Left ventricle myocardium inferior (tissue), 1 donor: ENCODE measurements at places on chromosomes 11 and 22. TPM values are rescaled to one million over a fixed set of nuclear protein-coding genes. Genes with fewer than 3 reads are reported as not detected.

The ST14 gene
- 1.0 TPM for total RNA-seq

DNA sequence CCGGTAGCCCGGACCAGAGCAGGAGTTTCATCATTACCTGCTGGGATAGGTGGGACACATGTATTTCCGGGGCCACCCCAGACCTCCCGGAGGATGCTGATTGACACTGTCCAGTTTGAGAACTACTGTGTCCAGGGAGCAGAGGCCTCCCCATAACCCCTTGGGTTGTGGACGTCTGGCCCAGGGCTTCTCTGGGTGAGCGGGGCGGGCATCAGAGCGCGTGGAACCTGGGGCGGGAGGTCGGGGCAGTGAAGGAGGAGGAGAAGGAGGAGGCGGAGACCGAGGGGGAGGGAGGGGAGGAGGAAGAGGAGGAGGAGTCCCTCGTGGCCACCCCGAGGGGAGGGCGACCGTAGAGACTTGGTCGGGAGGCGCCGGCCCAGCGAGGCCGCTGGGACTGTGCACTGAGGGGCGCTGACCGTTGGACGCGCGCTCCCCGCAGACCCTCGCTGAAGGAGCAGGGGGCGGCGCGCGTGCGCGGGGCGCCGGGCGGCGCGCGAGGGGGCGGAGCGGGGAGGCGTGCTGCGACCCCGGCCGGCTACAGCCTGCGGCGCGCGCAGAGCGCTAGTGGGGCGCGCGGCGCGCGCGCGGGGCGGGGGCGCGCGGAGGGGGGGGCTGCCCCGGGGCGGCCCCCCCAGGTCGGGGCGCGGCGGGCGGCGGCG, at the start of gene GRK3:
TSS of gene GRK3 (plus strand) at position 356 of the 659 bp plus-strand sequence. CDS start 366 bp downstream, outside the sequence.
- H3K4me1 ChIP-seq, result peaks cover 37% of the 10 kb centered on the region
- peak within 1 kb of the TSS; percentile 92 for H3K4me3 ChIP-seq
- peak; percentile 70 for DNase-seq
- H3K27me3 ChIP-seq, result peaks cover 17% of the 10 kb centered on the region
- H3K36me3 ChIP-seq, result no peaks in the 10 kb centered on the region

DNA sequence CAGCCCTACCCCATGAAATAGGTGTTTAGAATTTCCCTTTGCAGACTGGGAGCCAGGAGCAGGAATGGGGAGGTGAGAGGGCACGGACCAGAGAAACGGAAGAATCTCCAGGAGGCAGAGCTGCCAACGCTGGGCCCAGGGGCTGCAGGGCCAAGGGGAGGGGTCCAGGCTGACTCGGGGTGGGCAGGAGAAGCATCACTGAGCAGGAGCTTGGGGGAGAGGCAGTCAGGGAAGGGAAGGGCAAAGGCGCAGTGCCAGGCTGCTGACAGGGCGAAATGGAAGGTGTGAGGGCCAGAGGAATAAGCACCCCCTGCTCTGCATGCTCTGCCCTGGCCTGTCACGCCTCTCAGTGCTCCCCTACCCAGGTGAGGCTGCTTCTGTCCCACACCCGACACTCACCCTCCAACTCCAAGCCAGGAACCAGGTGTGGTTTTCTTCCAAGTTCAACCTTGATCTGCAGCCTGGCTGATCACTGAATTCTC, 14.5 kb downstream of the LRRC32 start:
- H3K27ac ChIP-seq, result peak overlapping the region; percentile 88
- no peak overlapping the region for H3K4me3 ChIP-seq
- no peak for DNase-seq
- peaks cover 42% of the 10 kb centered on the region for H3K36me3 ChIP-seq
- H3K4me1 ChIP-seq, result peaks cover 73% of the 10 kb centered on the region

GRCh38 chr22:44536411-44536810, 38.4 kb upstream of the RTL6 start:
- peaks cover 21% of the 10 kb centered on the region for H3K27me3 ChIP-seq
- H3K27ac ChIP-seq, result no peak overlapping the region
- peaks cover 4% of the 10 kb centered on the region for H3K4me1 ChIP-seq
- no peaks in the 10 kb centered on the region for H3K36me3 ChIP-seq
- no peak for DNase-seq
- no peak overlapping the region for H3K4me3 ChIP-seq

GRCh38 chr11:35003186-35003585, 86.8 kb downstream of the PDHX start:
- no peak for DNase-seq
- H3K4me1 ChIP-seq, result peaks cover 5% of the 10 kb centered on the region
- no peak overlapping the region for H3K4me3 ChIP-seq
- no peaks in the 10 kb centered on the region for H3K36me3 ChIP-seq

DNA sequence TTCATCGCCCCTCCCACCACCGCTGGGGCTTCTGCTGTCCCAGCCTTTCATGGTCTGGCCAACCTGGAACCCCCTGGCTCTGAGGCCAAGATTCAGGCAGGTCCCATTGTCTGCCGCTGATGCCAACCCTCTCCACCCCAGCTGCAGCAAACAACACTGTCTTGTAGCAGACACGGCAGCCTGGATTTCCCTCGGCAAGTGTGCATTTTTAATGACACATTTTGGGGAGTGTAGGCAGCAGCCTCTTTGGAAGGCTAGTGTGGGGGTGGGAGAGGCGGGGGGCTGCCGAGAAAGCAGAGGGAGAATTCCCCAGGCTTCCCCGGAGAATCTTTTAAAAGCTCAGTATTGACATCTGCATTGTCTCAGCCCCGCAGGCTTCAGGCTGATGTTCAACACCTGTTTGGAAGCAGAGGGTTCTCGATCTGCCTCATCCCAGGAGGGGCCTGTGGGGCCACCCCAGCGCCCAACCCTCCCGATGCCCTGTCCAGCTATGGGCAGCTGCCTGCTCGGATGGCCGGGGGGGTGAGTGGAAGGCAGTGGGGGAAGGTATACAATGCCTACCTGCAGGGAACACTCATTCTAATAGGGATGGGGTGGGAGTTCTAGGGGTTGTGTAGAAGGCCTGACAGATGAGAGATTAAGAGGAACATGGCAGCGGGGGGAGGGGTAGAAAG, 41.5 kb downstream of the NECTIN1 start:
- no peak overlapping the region for H3K27ac ChIP-seq
- H3K4me1 ChIP-seq, result peaks cover 15% of the 10 kb centered on the region
- H3K27me3 ChIP-seq, result no peaks in the 10 kb centered on the region
- no peak for DNase-seq
- H3K4me3 ChIP-seq, result no peak overlapping the region

- peak overlapping the region; percentile 93 for H3K27ac ChIP-seq
- H3K4me3 ChIP-seq, result no peak overlapping the region
- H3K36me3 ChIP-seq, result no peaks in the 10 kb centered on the region
Measured at GRCh38 chr22:32619614-32620426, 145.2 kb downstream of the FBXO7 start.

DNA sequence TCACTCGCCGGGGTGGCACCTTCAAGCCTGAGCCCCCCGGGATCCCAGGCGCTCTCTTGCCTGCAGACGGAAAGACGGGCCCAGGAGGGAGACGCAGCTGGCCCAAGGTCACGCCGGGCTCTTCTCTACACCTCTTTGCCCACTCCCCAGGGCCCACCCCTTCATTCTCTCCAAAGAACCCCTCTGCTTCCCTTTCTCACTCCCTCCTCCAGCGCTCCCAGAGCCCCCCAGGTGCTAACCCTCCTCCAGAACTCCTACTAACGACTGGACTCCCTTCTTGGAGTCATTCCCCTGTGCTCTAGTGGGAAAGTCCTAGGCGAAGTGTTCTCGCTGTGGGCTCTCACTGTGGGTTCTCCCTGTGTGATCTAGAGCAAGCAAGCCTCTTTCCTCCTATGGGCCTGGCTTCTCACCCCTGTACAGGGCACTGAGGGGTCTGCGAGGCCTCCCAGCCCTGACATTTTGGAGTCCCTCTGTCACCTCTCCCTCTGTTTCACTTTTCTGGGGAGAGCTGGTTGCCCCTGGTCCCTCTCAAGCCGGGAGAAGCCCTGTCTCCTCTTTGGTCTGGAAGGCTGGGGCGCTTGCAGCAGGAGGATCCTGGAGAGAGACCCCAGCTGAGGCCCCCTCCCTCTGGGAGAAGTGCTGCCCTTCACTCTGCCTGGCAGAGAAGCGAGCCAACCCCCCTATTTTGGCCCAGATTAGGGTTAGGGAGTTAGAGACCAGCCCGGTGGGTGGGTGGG, 858 bp downstream of the OAF start:
- H3K27ac ChIP-seq, result peak overlapping the region; percentile 88
- peaks cover 7% of the 10 kb centered on the region for H3K27me3 ChIP-seq
- H3K4me1 ChIP-seq, result peaks cover 79% of the 10 kb centered on the region
- H3K36me3 ChIP-seq, result no peaks in the 10 kb centered on the region
- no peak for DNase-seq

DNA sequence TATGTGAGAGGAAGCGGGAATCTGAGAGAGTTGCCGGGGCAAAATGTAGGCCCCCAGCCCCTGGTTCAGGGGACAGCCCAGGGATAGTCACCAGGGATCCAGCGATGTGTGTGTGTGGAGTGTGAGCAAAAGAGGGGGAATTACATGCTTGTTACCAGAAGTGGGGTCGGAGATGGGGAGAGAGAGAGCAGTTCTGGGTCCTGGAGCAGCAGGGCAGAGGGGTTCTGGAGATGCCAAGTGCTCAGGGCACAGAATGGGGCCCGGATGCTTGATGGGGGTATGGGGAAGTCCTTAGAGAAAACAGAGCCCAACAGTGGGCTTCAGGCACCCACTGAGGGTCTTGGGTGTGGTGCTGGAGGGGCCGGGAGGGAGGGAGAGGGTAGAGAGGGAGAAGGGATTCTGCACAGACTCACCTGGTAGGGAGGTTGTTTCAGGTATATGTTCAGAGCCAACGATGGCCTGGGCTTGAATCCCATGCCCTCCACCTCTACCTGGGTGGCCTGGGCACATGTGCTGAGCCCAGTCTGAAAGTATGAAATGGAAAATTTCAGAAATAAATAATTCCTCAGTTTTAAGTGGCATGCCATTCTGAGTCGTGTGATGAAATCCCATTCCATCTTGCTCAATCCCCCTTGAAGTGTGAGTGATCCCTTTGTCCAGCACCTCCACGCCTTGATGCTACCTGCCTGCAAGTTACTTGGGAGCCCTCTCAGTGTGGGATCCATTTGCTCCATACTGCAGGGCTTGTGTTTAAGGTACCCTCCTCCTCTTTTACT, 12.4 kb downstream of the SMIM38 start:
- no peak overlapping the region for H3K27ac ChIP-seq
- no peak for DNase-seq
- H3K27me3 ChIP-seq, result no peaks in the 10 kb centered on the region
- no peak overlapping the region for H3K4me3 ChIP-seq
- H3K4me1 ChIP-seq, result peaks cover 16% of the 10 kb centered on the region

DNA sequence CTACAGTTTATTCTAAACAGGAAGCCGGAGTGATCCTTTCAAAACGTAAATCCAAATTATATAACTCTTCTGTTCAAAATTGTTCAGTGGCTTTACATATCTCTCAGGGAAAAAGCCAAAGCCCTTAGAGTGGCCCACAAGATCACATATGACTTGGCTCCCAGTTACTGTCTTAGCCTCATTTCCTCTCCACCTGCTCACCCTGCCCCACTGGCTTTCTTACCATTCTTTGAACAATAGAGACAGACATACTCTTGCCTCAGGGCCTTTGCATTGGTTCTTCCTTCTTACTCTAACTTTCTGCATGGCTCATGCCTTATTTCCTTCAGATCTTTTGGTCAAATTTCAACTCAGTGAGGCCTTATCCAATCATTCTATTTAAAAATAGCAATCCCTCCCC, 52.1 kb downstream of the STIM1 start:
- no peaks in the 10 kb centered on the region for H3K36me3 ChIP-seq
- DNase-seq, result no peak
- no peak overlapping the region for H3K4me3 ChIP-seq
- peaks cover 33% of the 10 kb centered on the region for H3K4me1 ChIP-seq
- H3K27ac ChIP-seq, result no peak overlapping the region

The ENTHD1 gene
- not detected for total RNA-seq

GRCh38 chr11:73743045-73743444, 17.8 kb downstream of the RAB6A start:
- H3K4me3 ChIP-seq, result no peak overlapping the region
- H3K27me3 ChIP-seq, result no peaks in the 10 kb centered on the region
- DNase-seq, result no peak
- H3K27ac ChIP-seq, result no peak overlapping the region

- H3K36me3 ChIP-seq, result no peaks in the 10 kb centered on the region
- peaks cover 69% of the 10 kb centered on the region for H3K27me3 ChIP-seq
- no peak for DNase-seq
- no peaks in the 10 kb centered on the region for H3K4me1 ChIP-seq
- no peak overlapping the region for H3K4me3 ChIP-seq
- no peak overlapping the region for H3K27ac ChIP-seq
Measured at GRCh38 chr11:64535811-64536210, 55.2 kb upstream of the SLC22A12 start.

DNA sequence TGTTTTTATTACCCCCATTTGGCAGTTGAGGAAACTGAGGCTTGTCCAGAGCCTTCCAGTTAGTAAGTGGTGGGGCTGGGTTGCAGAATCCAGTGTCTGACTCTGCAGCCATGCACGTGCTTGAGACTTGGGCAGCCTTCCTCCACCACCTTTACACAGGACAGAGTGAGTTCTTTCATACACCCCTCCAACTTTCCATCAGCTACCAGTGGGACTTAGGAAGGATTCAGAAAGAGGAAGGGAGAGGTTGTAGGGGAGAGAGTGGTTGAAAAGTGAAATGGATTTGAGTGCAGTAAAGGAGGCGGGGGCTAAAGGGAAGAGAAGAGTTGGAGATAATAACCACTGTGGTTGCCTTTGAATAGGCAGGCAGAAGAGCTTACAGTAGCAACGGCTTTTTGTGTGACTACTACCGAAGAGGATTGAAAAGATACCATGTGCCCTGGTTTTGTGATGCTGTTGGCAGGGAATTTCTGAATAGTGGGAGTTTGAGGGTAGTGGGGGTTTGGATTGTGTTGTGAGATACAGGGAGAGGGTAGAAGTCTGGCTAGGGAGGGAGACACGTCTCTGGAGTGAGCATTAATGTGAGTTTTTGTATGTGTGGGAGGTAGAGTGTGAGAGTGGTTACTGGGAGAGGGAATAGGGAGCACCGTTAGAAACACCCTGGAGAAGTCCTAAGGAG, 1.7 kb downstream of the UVRAG start:
- DNase-seq, result no peak
- peak overlapping the region; percentile 85 for H3K4me3 ChIP-seq
- peaks cover 68% of the 10 kb centered on the region for H3K4me1 ChIP-seq
- H3K27ac ChIP-seq, result peak overlapping the region; percentile 95
- H3K36me3 ChIP-seq, result no peaks in the 10 kb centered on the region
- no peaks in the 10 kb centered on the region for H3K27me3 ChIP-seq

The OR8I2 gene
- not detected for total RNA-seq

The POU2AF3 gene
- 0.38 TPM for total RNA-seq

The MRGPRF gene
- total RNA-seq, result 3.9 TPM

- no peak for DNase-seq
- H3K36me3 ChIP-seq, result no peaks in the 10 kb centered on the region
- peaks cover 81% of the 10 kb centered on the region for H3K4me1 ChIP-seq
- peak overlapping the region; percentile 94 for H3K4me3 ChIP-seq
- peak overlapping the region; percentile 97 for H3K27ac ChIP-seq
- H3K27me3 ChIP-seq, result peaks cover 7% of the 10 kb centered on the region
Measured at GRCh38 chr22:29308791-29309262, 2.4 kb downstream of the GAS2L1 start.
